ENCODE measurements at places on chromosomes 5 and 9.

GRCh38 chr5:45277860-45278259 is 418.3 kb downstream of the HCN1 start:
- DNase-seq, result no peak

- no peak for DNase-seq
These were observed 65.4 kb upstream of the STK32A start for GRCh38 chr5:147169399-147169798.

GRCh38 chr5:115126303-115126702 is 43.4 kb downstream of the TRIM36 start:
- no peak for DNase-seq

GRCh38 chr5:57468481-57469163 is 14.0 kb downstream of the ACTBL2 start:
- peak; percentile 43 for DNase-seq

- peak; percentile 13 for DNase-seq
These were observed 61.5 kb upstream of the NUDT12 start for GRCh38 chr5:103624035-103624480.

DNA sequence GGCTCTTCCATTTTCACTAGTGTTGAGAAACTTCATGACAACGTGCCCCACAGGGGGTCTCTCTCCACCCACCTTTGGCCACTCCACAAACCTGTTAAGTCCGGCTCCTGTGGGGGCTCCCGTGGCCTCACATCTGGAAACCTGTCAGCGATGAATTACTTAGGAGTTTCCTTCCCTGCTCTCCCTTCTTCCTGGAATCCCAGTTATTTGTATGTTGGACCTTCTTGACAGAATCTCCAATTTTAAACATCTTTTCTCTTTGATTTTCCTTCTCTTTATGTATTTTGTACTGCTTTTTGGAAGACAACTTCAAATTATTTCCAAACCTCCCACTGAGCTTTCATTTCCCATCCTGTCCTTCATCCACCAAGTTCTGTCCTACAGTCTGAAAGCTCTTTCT is 55.1 kb upstream of the NRARP start:
- no peak for DNase-seq

- DNase-seq, result no peak
These were observed 71.9 kb upstream of the SPDL1 start for GRCh38 chr5:169511708-169512107.

DNA sequence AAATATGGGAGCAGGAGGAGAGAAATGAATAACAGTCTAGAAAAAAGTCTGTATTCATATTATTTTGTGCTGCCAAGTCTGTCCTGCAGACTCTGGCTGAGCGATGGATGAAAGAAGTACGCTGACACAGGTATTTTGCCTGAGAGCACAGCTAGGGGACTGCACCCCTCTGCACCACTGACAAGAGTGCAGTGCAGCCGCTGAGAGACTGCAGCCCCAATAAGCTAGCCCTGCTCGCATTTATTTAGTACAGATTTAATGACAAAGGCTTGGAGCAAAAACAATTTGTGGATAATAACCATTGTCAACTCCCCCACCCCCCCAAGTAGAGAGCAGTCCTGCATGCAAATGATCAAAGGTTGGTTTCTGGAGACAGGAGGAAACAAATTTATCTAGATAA is 13.3 kb upstream of the MRPS30 start:
- no peak for DNase-seq

DNA sequence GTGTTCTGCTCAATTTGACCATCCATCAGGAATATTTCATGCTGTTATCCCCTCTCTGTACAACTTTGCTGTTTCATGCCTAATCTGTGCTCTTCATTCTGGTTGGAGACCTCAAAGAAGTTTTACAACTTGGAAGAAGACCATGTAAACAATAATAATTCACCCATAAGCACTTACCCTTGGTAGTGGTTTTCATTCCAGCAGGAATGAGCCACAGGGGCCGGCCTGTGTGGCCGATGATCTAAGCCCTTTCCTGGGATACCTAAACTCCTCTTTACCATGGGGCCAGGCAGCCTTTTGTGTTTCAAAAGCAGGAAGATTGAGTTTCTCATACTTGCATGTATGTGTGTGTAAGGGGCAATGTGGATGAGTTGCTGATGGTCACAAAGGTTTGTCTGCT is 165.0 kb downstream of the FGF1 start:
- DNase-seq, result peak; percentile 18
